ENCODE measurements at places on chromosomes 3 and 15.

DNA sequence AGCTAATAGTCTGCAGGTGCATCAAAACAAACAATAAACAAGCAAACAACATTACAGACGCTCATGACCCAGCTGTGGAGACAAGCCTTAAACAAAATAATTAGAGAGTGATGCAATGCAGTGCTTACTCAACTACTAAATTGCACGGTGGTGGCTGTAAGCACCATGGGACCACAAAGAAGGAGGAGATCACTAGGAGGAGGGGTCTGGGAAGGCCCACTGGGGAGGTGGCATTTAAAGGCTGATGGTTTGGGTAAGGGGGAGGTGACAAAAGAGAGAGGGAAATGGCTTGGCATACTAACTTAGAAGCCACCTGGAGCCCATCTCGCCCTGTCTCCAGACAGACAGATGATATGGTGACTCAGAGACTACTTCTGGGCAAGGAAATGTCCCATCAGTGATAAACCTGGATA lies 516.7 kb downstream of the FOXP1 start:
- peak; percentile 17 for DNase-seq

DNA sequence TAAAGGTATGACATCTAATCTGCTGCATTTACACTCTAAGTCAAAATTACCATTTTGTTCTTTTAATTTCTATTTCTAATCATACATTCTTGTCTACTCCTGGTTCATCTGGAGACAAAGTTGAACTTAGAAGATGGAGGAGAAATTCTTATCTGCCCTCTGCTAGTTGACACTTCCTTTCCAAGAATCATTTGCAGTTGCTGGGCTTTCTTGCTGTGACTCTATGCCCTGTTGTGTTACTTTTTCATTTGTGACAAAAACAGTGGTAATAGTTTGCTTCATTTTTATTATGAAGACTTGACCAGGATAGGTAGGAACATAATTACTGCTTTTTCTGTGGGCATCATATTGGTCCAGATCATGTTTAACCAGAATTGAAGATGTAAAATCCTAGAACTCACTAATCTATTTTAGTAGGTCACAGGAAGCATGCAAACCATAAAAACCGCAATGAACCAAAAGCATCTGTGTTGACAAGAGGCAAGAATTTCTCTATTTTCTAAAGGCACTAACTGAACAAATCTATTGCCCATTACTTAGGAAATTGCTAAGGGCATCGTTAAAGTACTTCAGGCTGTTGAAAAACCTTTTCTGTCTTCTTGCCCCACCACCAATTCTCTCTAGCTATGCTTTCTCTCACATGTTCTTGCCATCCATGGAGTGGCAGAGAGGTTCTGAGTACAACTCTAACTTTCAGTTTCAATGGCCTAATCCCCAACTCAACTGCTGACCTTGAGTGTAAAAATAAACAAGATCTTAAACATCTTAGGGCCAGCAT lies 4.2 kb upstream of the CCR2 start:
- peak; percentile 44 for DNase-seq

DNA sequence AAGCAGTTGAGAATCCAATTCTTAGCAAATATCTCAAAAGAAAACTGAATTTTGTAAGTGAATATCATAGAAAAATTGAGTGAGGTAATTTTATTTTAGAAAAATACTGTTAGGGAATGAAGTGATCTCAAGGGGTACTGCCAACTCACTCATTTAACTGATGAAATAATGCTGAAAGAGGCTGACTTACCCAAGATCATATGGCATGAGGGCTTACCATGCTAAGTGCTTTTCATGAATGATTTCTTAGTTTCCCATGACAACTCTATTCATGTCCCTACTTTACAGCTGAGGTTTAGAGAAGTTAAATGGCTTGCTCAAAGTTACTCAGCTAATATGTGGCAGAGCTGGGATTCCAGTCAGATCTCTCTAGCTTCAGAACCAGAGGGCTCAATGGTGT lies 30.6 kb downstream of the CCDC14 start:
- no peak for DNase-seq

- no peak for DNase-seq
Observed at GRCh38 chr3:105140899-105141367, 225.8 kb upstream of the ALCAM start.

DNA sequence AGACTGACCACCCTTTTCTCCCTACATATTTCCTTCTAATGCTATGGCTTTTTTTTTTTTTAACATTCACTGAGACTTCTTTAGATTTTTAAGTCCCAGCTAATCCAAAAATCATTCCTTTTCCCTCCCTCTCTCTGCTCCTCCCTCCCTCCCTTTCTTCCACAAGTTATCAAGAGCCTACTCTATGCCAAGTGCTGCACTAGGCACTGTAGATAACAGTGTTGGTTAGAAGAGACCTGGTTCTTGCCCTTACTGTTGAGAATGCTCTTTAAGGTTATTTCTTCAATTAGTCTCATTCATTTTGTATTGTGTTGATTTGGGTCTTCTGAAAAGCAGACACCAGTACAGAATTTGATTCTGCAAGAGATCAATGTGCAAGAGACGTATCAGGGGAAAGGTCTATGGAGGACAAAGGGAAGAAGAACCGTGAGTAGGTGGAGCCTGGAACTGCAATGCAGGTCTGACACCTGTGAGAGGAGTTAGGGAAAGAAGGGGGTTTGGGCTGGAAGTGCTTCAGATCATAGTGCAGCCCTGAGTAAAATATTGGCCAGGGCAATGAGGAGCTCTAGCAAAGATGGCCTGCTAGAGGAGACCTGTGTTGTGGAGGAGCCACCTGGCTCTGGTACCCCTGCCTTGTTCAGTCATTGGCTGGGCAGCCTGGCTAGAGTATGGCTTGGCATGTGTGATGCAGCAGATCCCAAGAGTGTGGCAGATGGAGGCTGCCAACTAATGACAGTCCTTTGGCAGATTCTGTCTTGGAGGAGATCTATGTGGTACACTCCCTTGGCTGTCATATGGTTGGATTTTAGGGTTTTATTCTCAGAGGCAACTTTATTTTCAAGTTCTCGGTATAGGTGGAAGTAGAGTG lies 9.7 kb upstream of the PCOLCE2 start:
- DNase-seq: no peak

Measured in GDM1 (cell line).